HL-60 (cell line): ENCODE measurements at places on chromosomes 1 and 21.

DNA sequence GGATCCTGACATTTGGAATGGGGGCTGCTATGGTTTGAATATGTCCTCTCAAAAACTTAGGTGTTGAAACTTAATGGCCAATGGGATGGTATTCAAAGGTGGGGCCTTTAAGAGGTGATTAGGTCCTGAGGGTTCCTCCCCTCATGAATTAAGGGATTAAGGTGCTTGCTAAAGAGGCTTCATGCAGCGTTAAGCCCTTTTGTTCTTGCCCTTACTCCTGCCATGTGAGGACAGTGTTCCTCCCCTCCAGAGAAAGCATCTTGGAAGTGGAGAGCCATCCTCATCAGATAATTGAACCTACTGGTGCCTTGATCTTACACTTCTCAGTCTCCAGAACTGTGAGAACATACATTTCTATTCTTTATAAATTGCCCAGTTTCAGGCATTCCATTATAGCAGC is 146.6 kb downstream of the KCNJ6 start:
- DNase-seq = no peak

DNA sequence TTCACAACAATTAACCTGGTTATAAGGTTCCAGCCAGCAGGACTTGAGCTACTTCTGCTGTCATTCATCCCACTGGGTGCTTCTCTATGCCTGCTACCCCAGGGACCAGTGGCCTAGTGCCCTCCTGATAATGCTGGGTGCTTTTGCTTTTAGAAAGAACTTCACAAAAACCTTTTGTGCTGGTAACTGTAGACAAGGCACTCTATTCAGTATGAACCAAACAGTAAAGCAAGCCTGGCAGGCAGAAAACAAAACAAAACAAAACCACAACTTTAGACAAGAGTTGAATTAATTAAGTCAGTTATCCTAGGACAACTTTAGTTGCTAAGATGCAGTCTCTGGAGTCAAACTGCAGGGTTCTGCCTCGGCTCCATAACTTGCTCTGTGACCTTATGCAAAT is 61.9 kb upstream of the ADGRL2 start:
- DNase-seq = no peak

DNA sequence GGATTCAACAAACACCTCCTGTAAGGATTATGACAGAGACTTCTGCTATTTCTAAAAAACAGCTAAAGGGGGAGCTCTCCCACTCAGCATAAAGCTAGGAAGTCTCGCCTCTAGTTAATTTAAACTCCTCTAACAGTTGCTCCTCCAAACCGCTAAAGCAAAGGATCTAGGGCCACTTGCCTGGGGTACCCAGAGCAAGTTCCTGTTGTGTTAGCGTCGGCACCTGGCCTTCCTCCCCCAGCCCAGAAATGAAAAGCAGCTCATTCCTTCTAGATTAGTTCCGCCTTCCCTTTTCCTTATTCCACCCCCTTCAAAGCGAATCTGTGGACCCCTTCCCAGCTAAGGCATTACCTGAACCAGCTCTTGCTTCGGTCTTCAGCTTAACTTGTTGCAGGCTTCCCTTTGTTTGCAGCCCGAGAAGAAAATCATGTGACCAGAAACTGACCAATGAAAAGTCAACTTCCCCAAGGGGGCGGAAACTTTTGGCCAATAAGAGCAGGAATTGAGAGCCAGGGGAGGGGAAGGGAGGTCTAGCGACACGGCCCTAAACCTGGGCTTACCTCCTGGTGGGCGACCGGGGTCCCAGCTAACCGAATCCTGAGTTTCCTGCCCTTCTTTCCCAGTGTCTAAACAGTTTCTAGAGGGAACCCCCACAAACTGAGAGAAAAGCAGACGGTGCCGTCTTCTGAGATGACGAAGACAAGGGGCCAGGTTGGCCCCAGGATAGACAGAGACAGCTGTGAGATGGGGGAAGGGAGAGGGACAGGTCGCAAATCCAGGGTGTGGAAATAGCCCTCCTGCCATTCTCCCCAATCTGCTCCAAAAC is at the start of gene PBXIP1:
Gene PBXIP1 (minus strand): TSS at position 382 of the 826 bp plus-strand sequence. CDS start 2,378 bp downstream, outside the sequence.
- peak; percentile 93 for DNase-seq

- DNase-seq = no peak
Observed at GRCh38 chr21:35753308-35753707, 307.0 kb downstream of the SETD4 start.

DNA sequence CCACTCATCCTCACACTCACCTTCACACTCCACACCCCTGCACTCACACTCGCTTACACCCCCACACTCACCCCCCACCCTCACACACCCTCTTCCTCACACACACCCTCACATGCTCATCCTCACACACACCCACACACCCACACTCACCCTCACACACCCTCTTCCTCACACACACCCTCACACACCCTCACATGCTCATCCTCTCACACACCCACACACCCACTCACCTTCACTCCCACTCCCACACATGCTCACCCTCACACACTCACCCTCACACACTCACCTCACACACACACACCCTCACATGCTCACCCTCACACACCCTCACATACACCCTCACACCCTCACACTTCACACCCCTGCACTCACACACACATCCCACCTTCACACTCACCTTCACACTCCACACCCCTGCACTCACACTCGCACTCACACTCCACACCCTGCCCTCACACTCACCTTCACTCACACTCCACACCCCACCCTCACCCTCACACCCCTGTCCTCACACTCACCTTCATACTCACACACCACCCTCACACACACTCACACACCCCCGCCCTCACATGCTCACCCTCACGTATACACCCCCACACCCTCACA is 42.6 kb upstream of the EDN2 start:
- DNase-seq = no peak

GRCh38 chr1:178470411-178470960 is 26.3 kb downstream of the CLEC20A start:
- no peak for DNase-seq

DNA sequence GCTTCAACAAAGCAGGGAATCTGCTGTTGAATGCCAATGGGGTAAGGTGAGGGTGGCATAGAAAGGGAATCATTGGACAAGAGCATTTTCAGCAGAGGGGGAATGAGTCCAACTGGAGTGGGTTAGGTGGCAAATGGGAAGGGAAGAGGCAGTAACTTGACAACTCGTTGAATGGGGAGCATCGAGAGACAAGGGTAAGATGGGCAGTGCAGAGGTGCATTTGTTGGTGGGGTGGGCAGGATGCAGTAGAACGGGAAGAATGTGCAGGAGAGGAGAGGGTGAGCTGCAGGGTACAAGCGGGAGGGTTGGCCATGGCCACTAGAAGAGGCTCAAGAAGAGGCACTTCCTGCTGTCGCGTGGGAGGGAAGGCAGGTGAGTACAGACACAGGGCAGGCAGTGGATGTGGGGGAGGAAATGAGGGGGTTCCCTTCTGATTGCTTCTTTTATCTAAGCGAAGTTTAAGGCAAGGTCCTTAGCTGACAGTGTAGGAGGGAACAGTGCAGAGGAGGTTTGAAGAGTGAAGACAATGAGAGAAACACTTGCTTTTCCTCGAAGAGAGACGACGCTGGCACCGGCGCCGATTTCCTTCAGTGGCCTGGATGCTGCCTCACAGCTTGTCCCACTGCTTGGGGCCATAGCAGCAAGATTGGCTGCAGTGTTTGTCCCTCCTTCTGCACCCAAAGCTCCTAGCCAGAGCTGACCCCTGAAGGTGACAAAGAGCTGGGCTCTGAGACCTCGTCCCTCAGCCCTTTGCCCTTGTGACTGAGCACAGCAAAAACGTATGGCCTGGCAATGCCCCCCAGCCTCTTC is 3.2 kb upstream of the IKBKE start:
- no peak for DNase-seq

- DNase-seq = no peak
Observed at GRCh38 chr1:45615885-45616284, 8.0 kb downstream of the CCDC17 start.

DNA sequence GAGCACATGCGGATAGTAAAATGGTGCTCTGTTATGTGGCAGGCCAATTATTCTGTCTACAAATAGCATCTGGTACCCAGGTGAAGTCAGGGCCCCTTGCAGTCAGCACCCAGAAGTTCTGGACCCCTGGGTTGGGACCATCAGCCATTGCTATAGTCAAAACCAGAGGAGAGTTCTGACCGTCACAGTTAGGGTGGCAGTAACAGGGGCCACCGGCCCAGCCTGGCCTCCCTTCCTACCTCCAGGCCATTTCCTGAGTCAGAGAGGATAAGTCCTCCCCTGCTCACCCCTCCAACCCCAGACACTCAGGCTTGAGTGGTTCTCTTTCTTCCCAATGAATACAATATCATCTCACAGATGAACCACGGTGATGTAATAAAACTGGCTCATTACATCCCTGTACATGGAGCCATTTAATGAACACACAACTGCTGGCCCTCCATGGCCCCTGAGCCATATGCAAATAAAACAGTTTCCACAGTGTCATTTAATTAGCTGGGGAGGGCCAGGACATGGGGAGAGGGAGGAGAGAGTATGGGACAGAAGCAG is 673.6 kb downstream of the MATN1 start:
- no peak for DNase-seq

DNA sequence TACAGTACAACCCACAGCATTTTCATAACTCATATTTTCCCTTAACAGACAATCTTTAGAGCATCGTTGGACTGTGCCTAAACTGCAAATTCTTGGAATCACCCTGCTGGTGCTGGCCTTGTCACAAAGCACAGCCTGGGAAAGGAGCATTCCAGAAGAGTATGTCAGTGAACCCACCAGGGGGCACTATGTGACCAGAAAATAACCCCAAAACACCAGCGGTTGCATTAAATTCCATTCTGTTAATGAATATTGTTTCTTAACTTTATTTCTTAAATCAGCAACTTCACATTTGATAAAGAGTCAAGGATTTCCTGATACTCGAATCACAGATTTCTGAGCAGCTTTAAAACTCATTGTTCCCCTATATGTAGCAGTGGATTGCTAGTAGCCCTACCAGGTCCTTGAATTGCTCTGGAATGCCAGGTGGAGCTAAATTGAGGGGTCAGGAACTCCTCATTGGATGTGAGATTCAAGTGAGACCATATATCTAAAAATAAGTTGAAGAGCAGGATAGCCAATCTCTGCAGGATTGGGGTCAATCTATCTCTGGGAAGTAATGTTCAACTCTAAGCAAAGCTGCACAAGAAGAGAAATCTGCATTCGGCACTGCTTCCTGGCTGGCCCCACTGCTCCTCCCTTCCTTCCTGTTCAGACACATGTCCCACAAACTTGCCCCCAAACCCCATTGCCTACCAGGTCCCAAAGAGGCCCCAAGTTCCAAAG is 12.7 kb upstream of the RAB4A start:
- DNase-seq = peak; percentile 55

DNA sequence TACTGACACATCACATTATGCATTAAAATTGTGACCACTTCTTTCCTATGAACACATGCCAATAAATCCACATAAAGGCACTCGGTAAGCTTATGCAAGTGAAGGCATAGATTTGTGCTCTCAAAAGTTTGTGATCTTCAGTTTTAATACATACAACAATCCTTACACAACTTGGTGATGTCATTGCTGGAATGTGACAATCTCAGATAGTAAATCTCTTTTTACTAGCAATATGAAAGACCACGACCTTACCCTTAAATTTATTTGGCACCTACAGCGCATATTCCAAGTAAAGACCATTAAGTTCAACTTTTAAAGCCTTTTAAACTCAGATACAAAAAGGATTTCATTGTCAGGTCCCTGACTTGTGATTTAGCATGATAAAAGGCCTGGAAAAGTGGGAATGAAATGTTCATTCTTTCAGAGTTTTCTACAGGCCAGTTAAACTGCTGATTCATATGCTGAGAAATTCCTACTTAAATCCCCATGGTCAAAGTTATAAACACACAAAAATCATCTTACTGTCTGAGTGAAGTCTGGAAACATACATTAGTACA is 157.4 kb downstream of the SIPA1L2 start:
- no peak for DNase-seq

GRCh38 chr1:202251424-202252256 is 58.0 kb downstream of the LGR6 start:
- no peak for DNase-seq

DNA sequence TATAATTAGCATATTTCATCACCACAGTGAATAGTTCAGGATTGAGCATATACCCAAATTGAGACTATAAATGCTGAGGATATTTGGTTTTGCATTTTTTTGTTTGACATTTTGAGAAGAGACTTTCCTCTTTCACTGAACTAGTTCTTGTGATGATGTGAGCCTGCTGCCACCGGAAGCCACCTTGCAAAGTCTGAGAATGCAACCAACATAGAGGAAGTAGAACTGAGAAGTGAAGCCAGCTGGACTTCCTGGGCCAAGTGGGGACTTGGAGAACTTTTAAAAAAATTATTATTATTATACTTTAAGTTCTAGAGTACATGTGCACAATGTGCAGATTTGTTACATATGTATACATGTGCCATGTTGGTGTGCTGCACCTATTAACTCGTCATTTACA is 102.3 kb downstream of the RPE65 start:
- DNase-seq = peak; percentile 82

DNA sequence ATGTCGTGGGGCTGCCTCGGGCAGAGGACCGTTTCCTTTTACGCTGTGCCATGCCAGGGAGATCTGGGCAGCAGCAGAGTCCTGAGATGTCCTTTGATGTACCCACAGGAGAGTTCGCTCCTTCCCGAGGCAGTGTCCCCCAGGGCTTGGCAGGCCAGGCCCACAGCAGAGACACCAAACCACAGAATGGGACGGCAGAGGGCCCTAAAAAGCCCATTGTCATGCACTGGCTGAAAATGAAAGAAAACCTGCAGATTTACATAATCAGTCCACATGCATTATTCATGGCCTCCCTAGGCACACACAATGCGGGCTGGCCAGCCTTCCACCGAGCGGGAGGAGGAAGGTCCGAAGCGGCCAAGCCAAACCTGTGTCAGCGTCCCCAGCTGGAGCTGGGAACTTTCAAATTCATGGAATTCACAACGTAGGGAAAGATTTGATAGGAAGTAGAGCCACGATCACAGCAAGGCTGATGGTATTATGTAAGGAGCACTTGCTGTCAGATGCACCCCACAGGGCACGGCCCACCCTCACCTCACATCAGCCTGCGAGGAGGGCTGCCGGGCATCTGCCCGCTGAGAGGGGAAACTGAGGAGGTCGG is 25.3 kb upstream of the EFHD2 start:
- DNase-seq = no peak

GRCh38 chr1:3070644-3071564 is 1.9 kb downstream of the PRDM16 start:
- DNase-seq = no peak

GRCh38 chr1:178484698-178485225 is 12.0 kb downstream of the CLEC20A start:
- no peak for DNase-seq

GRCh38 chr1:174964261-174964971 is 35.3 kb upstream of the CACYBP start:
- DNase-seq = peak; percentile 63

- DNase-seq = no peak
Observed at GRCh38 chr1:205598841-205599668, 32.8 kb downstream of the ELK4 start.

- no peak for DNase-seq
Observed at GRCh38 chr1:1259540-1259939, 13.0 kb upstream of the C1QTNF12 start.

- no peak for DNase-seq
Observed at GRCh38 chr1:175341631-175342429, 149.3 kb upstream of the KIAA0040 start.

- DNase-seq = peak; percentile 9
Observed at GRCh38 chr1:224377676-224378006, 21.0 kb downstream of the CNIH4 start.

- no peak for DNase-seq
Observed at GRCh38 chr1:117794073-117794472, 135.3 kb downstream of the GDAP2 start.
